ENCODE measurements at places on chromosomes 4 and X.

GRCh38 chr4:2217726-2218125 is 24.2 kb downstream of the HAUS3 start:
- DNase-seq: no peak

DNA sequence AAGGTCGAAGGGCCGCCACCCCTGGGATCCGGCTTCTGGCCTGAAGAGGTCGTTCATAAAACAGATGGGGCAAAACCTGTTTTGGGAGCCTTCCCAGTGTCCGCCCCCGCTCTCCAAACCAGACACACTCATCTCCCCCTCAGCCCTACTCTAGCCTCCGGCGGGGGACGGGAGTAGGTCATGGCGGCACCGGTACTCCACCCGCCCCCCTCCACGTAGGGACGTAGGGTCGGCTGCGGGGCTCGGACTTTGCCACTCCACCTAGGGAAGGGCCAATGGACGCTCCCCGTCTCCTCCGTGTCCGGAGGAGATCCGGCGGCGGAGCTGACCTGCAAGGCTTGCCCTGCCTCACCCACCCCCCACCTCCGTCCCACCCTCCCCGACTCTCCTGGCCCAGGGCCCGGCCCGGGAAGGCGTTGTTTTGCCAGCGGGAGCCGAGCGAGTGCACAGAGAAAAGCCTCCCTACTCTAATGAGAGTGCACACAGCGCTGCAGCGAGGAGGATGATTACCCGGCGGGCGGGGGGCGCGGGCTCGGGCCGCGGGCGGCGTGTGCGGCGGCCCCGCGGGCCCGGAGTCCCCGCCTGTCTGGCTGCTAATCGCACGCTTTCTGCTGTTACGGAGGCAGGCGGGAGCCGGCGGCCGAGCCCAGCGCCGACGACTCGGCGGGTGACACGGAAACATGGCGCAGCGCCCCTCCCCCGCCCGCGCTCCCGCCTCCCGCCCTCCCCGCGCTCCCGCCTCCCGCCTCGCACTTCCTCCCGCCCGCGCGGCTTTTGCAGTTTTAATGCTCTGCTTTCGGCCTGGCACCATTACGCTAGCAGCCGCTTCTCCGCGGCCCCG is 8.3 kb upstream of the BCOR start:
- no peak for DNase-seq

- DNase-seq: no peak
These were observed 87.9 kb downstream of the WDFY3 start for GRCh38 chr4:84878546-84878945.

GRCh38 chr4:143294710-143295275 is 41.9 kb upstream of the GAB1 start:
- no peak for DNase-seq

GRCh38 chr4:48225368-48226141 is 44.1 kb downstream of the TEC start:
- DNase-seq: no peak

GRCh38 chr4:110492522-110492921 is 16.6 kb downstream of the ENPEP start:
- DNase-seq: no peak

DNA sequence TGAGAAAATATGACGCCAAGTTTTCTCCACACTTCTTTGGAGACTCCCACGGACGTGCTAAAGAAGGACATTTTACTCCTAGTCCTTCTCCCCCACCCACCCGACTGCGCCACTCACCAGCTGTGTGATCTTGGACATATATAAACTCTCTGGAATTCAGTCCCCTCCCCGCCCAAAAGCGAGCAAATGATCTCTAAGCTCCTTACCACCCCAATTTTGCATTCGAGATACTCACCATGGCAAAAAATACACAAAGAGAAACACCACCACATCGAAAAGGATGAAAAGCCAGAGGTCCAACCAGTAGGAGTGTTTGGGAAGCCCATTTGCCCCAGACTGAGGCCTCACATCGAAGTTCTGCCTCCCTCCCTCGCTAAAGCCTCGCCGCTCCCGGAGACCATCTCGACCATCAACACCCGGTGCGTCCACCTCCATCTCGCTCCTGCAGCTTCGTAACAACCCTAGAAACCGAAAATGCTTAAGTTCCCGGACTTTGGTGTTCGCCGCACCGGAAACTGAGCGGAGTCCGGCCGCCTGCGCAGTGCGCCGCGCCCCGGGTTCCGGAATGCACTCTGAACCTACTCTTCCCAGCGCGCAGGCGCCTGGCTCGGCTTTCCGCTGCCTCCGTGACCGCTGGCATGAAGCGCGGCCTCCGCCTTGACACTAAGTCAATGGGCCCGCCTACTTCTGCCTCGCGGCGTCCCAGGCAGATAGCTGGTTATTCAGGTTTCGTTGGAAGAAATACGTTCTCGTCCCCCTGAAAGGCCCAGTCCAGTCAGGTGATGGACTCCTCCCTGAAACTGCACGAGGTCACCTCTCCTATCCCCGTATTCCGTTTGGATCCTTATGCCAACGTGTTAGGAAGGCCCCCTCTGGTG is 21.6 kb downstream of the FABP2 start:
- peak; percentile 78 for DNase-seq

- no peak for DNase-seq
These were observed 1.3 kb downstream of the TBL1X start for GRCh38 chrX:9466124-9466495.

DNA sequence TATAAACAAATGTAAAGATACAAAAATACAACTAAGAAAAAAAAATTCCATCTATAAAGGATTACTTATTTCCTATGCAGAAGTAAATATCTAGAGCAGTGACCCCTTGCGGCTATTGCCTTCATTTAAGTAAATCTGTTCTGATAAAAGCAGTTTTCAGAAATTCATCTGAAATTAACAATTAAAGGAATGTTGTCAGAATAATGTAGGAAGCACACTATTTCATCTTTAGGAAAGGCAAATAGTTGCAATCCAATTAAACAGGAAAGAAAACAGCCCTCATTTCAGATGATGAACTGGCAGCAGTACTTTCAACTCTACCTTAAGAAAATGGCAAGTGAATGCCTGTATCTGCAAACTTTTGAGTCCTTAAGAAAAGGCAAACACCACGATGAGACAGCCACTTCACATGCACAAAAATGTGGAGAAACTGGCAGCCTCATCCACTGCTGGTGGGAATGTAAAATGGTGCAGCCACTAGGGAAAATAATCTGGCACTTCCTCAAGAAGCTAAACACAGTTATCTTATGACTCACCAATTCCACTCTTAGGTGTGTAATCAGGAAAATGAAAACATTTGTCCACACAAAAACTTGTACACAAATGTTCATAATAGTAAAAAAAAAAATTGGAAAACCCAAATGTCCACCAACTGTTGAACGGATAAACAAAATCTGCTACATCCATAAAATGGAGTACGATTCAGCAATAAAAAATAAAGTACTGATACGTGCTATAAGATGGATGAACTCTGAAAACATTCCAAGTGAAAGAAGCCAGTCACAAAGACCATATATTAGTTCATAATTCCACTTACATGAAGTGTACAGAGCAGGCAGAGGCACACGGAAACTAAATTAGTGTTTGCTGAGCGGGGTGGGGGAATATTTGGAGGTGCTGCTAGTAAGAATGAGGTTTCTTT is 2.0 kb upstream of the THAP9 start:
- peak; percentile 63 for DNase-seq

DNA sequence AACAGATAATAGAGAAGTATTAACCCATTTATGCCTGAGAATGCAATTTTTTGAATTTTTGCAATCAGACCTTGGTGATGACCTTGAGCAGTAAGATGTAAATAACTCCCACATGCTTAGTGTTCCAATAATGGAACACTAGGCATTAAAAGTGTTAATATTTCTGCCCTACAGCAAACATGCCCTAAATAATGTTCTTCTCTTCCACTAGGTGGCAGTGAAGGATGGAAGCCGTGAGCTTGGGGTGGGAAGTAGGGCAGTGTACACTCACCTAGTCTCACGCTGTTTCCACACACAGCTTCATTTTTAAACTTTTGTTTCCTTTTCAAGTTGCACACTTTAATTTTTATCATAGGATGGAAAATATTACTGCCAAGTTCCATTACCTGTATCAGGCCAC is 613.1 kb upstream of the HS3ST1 start:
- no peak for DNase-seq

DNA sequence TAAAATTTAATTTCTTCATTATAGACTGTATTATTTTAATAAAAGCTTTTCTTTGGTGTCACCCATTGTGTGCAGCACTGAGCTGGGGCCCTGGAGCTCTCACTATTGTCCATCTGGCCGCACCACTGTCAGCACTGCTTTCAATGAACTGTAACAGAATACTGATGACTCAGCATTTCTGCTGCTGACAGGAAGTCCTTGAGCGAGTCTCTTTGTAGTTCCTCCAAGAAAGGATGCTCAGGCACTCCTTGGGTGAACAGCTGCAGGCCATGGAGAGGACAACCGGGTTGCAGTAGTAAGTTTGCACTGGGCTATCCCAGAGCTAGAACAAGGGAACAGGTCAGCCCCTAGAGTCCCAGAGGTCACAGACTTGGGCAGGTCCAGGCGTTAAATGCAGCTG is 81.6 kb downstream of the SORBS2 start:
- DNase-seq: no peak

DNA sequence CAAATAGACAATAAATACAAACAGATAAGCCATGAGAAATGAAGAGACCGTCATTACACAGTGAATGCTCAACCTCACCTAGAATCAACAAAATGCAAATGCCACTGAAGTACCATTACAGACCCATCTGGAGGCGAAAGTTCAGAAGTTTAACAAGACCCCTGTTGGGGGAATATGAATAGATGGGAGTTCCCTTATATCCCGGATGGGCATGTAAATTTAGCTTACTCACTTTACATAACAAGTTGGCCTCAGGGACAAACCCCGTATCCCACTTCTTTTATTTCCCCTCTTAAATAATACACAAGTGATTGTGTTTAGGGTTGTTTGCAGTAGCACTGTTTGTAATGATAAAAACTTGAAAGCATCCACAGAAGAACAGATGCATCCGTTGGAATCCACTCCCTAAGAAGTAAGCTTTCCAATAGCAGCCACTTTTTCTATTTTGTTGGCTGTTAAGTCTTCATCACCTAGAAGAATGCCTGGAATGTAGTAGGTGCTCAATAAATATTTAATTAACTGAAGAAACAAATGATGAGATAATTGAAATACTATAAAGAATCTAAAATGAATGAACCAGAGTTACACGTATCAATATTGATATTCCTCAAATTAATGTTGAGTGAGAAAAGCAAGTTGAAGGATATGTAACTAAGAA is 1076.3 kb upstream of the TENM3 start:
- no peak for DNase-seq

- DNase-seq: no peak
These were observed 20.1 kb upstream of the XPNPEP2 start for GRCh38 chrX:129718676-129719075.

DNA sequence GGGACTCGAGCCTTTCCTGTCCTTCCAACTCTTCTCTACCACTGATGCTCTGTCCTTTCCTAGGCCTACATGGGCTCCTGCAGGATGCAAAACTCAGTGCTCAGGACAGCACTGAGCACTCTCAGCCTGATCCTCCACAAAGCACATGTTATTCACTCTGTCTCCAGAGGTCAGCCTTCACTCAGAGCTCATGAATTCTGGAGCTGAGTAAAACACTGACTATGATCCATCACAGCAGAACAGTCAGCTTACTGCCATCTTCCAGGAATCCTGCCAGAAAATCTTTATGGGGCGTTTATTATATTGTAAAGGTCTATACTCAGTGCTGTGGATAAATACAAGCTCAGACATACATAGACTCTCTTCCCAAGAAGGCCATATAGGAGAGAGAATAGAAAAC is 121.5 kb upstream of the CPEB2 start:
- no peak for DNase-seq

- DNase-seq: no peak
These were observed 21.8 kb downstream of the STOX2 start for GRCh38 chr4:183926950-183927349.

DNA sequence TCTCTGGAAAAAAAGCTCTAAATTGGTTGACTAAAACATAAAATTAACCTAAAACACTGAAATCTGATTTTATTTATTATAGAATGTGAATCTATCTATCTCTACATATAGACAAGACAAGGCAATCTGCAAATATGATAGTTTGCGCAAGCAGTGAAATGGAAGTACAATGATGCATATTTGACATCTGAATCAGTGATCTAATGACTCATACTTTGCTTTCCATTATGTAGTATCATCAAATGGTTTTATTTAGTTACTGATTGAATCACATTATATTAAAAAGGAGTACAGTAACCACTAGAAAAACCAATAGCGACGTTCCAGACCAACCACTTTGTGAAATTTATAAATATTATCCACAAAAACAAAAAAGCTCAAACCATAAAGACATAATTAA is 1969.3 kb downstream of the PCDH7 start:
- no peak for DNase-seq

- DNase-seq: no peak
These were observed 238.4 kb upstream of the PSAPL1 start for GRCh38 chr4:7673121-7673520.

- DNase-seq: no peak
These were observed 82.9 kb upstream of the EXOC1L start for GRCh38 chr4:55736605-55737183.

- no peak for DNase-seq
These were observed 66.5 kb downstream of the CHRNA9 start for GRCh38 chr4:40401631-40402030.

- no peak for DNase-seq
These were observed 71.7 kb upstream of the NOCT start for GRCh38 chr4:138943893-138944292.

GRCh38 chr4:74367656-74368290 is 2.8 kb downstream of the EREG start:
- DNase-seq: no peak

- DNase-seq: no peak
These were observed 214.6 kb downstream of the PTTG2 start for GRCh38 chr4:38174801-38175200.

- no peak for DNase-seq
These were observed 156.6 kb downstream of the GATB start for GRCh38 chr4:151604238-151604637.
